ENCODE measurements at places on chromosomes 2 and 18. TPM values are rescaled to one million over a fixed set of nuclear protein-coding genes. Genes with fewer than 3 reads are reported as not detected.

Gene ANTXR1
- not detected for total RNA-seq

Gene IL36RN
- total RNA-seq, result not detected

Gene TCF23
- total RNA-seq, result not detected

Gene CDH19
- not detected for total RNA-seq

- no peak overlapping the region for H3K27ac ChIP-seq
- H3K27me3 ChIP-seq, result peaks cover 56% of the 10 kb centered on the region
- peaks cover 6% of the 10 kb centered on the region for H3K4me1 ChIP-seq
- H3K36me3 ChIP-seq, result peaks cover 14% of the 10 kb centered on the region
- no peak overlapping the region for H3K4me3 ChIP-seq
- no peak for DNase-seq
Observed at GRCh38 chr18:57428221-57429150, 6.7 kb upstream of the ONECUT2 start.

GRCh38 chr2:217372794-217373193 lies 512.9 kb upstream of the TNP1 start:
- H3K4me3 ChIP-seq, result no peak overlapping the region
- DNase-seq, result no peak
- no peaks in the 10 kb centered on the region for H3K36me3 ChIP-seq
- H3K27ac ChIP-seq, result no peak overlapping the region
- H3K4me1 ChIP-seq, result no peaks in the 10 kb centered on the region

DNA sequence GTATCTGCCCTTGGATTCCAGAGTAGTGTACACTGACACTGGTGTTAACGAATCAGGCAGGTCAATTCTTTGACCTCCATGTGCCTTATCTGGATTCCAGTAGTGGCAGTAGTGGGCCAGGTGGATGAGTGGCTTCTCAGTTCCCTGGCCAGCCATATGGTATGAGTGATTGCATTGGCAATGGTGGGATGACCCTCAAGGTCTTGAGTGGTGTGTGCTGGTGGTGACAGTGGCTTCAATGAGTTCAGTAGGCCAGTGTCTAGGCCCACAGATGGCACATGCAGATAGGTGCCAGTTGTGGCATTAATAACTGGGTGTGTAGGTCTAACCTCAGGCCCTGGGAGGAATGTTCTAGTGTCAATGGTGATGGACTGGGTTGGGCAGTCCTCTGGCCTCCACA lies 674.1 kb upstream of the NXPH2 start:
- DNase-seq, result no peak
- no peaks in the 10 kb centered on the region for H3K36me3 ChIP-seq
- no peaks in the 10 kb centered on the region for H3K4me1 ChIP-seq
- no peak overlapping the region for H3K4me3 ChIP-seq
- no peak overlapping the region for H3K27ac ChIP-seq
- H3K27me3 ChIP-seq, result no peaks in the 10 kb centered on the region

- H3K27ac ChIP-seq, result no peak overlapping the region
- no peak overlapping the region for H3K4me3 ChIP-seq
- H3K27me3 ChIP-seq, result peaks cover 21% of the 10 kb centered on the region
Observed at GRCh38 chr2:170386554-170386953, 208.6 kb downstream of the MYO3B start.

GRCh38 chr18:75489493-75490190 lies 62.1 kb upstream of the SMIM21 start:
- H3K4me1 ChIP-seq, result no peaks in the 10 kb centered on the region
- peaks cover 14% of the 10 kb centered on the region for H3K27me3 ChIP-seq
- no peak for DNase-seq
- no peaks in the 10 kb centered on the region for H3K36me3 ChIP-seq
- H3K4me3 ChIP-seq, result no peak overlapping the region
- H3K27ac ChIP-seq, result no peak overlapping the region

DNA sequence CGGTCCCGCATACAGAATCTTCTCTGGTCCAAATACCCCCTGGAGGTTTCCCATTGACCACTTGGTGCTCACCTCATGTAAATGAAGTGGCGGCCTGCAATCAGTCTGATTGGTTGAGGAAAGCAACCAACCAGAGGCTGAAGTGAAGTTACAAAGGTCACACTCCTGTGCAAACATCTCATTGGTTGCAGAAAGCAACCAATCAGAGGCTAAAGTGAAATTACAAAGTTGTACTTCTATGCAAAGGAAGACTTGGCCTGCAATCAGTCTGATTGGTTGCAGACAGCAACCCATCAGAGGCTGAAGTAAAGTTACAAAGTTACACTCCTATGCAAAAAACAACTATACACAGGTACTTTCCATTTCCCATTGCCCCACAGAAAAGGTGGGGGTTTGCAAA lies 2.5 kb upstream of the SP100 start:
- no peaks in the 10 kb centered on the region for H3K27me3 ChIP-seq
- no peak for DNase-seq
- peaks cover 52% of the 10 kb centered on the region for H3K4me1 ChIP-seq

- H3K4me3 ChIP-seq, result no peak overlapping the region
- no peaks in the 10 kb centered on the region for H3K27me3 ChIP-seq
- peaks cover 29% of the 10 kb centered on the region for H3K36me3 ChIP-seq
- no peak overlapping the region for H3K27ac ChIP-seq
Observed at GRCh38 chr18:80112624-80113248, 3.7 kb downstream of the ADNP2 start.

DNA sequence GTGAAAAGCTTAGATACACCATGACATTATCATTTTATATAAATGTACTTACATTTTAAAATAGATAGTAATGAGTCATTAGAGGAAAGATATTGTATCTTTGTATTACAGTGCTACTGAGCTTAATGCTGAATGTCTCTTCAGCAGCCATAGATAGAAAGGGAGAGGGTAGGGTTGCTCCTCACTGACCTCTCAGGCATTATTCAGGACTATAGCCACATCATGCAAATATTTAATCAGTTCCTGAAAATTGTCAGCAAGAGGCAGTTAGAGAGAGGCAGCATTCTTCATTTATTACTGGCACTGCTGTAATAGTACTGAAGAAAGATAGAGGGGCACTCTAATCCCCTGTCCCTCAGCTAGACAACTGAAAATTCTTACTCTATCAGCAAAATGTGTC lies 242.0 kb upstream of the TANK start:
- H3K4me1 ChIP-seq, result peaks cover 2% of the 10 kb centered on the region
- H3K4me3 ChIP-seq, result no peak overlapping the region
- H3K36me3 ChIP-seq, result no peaks in the 10 kb centered on the region
- no peak for DNase-seq

DNA sequence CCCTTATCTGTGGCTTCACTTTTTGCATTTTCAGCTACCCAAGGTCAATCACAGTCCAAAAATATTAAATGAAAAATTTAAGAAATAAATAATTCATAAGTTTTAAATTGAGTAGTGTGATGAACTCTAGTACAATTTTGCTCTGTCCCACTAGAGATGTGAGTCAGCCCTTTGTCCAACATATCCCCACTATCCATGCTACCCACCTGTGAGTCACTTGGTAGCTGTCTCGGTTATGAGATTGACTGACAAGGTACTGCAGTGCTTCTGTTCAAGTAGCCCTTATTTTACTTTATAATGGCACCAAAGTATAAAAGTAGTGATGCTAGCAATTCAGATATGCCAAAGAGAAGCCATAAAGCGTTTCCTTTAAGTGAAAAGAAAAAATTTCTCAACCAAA lies 28.8 kb downstream of the ADCY3 start:
- no peak overlapping the region for H3K27ac ChIP-seq
- no peaks in the 10 kb centered on the region for H3K4me1 ChIP-seq
- no peak overlapping the region for H3K4me3 ChIP-seq
- peaks cover 39% of the 10 kb centered on the region for H3K36me3 ChIP-seq
- DNase-seq, result no peak
- no peaks in the 10 kb centered on the region for H3K27me3 ChIP-seq

DNA sequence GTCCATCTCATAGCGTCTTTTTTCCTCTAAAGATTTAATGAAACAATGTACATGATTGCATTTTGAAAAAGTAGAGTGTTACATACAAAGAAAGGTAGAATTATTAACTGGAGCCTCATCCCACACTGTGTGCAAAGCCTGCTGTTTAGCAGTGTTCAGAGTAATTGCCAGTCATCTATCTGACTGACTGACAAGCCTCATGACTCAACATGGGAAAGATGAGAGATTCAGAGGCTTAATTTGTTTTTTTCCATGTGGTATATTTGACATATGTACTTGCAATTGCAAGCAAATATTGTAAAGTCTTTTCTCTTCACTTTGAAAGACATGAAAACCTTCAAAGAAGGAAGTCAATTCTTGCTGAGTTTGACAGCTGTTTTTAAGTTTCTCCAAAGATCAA lies 14.7 kb downstream of the PCARE start:
- H3K4me3 ChIP-seq, result no peak overlapping the region
- H3K27ac ChIP-seq, result no peak overlapping the region
- DNase-seq, result no peak
- no peaks in the 10 kb centered on the region for H3K36me3 ChIP-seq

- H3K36me3 ChIP-seq, result no peaks in the 10 kb centered on the region
- no peak overlapping the region for H3K27ac ChIP-seq
- H3K27me3 ChIP-seq, result peaks cover 24% of the 10 kb centered on the region
- DNase-seq, result no peak
- H3K4me3 ChIP-seq, result no peak overlapping the region
Observed at GRCh38 chr2:47205576-47206141, 50.6 kb upstream of the STPG4 start.

- no peaks in the 10 kb centered on the region for H3K36me3 ChIP-seq
- no peak for DNase-seq
- H3K27ac ChIP-seq, result no peak overlapping the region
Observed at GRCh38 chr2:206423147-206423546, 20.2 kb upstream of the ADAM23 start.

DNA sequence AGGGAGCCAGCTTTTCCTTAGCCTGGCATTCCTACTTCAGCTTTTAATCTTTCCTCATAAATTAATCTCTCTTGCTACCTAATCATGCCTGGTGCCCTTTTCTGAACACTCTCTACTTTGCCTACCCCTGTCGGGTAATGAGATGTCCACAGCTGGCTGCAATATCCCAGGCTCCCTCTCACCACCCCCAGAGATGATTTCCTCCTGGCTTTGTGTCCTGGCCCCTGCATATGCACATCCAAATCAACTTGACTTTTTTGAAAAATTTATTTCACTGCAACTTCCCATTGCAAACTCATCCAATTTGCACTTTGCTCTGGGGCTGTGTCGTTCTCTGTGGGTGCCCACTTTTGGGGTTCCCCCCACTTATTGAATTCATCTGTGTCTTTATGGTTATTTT lies 218.1 kb upstream of the SKOR2 start:
- H3K4me3 ChIP-seq, result no peak overlapping the region
- H3K36me3 ChIP-seq, result no peaks in the 10 kb centered on the region
- H3K27ac ChIP-seq, result no peak overlapping the region

DNA sequence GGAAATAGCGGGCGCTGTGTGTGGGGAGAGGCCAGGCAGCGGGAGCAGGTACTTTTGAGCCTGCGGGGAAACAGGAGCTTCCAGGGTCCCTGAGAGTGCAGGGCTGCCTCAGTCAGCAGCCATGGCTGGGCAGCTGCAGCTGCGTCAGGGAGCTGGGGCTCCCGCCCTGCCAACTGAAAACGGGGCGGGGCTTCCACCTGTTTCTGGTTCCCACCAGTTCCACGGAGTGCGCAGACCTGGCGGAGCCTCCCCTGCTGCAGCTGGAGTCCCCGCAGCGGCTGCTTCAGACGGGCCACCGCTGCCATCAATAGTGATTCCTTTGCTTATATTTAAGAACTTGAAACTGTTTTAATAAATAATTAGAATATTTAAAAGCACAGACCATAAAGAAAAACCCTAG lies 30.6 kb upstream of the RPRM start:
- no peak overlapping the region for H3K4me3 ChIP-seq
- no peak for DNase-seq
- H3K27ac ChIP-seq, result no peak overlapping the region

DNA sequence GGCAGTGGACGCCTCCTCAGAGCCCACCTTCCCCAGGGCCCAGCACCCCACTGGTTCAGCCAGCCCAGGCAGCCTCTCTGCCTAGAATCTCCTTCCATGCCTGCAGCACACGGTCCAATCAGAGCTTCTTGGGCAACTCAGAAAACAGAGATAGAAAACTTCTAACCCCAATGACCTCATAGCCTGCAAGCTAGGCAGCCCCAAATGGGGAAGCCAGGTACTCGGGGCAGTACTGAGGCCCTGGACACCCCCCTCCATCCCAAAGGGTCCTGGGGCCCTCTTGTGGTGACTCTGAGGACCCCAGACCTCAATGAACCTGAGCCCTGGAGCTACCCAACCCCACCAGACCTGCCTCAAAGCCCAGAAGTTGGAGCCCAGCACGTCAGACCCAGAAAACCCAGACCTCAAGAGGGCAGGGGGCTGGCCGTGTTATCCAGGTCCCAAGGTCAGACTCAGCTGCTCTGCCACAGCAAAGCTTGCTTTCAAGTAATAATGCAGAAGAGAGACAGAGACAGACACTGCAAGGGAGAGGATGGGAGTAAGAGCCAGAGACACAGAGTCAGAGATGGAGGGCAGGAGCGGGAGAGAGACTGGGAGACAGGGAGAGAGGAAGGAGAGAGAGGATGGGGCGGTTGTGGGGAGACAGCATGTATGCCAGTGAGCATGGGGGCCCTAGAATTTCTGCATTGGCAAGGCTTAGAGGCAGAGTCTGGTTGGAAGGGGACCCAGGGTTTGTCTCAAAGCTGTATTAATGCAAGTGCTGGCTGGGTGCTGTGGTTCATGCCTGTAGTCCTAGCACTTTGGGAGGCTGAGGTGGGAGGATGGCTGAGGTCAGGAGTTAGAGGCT lies 28.2 kb downstream of the SERTAD2 start:
- H3K36me3 ChIP-seq, result no peaks in the 10 kb centered on the region
- H3K27me3 ChIP-seq, result peaks cover 1% of the 10 kb centered on the region
- no peak overlapping the region for H3K4me3 ChIP-seq
- H3K27ac ChIP-seq, result no peak overlapping the region

DNA sequence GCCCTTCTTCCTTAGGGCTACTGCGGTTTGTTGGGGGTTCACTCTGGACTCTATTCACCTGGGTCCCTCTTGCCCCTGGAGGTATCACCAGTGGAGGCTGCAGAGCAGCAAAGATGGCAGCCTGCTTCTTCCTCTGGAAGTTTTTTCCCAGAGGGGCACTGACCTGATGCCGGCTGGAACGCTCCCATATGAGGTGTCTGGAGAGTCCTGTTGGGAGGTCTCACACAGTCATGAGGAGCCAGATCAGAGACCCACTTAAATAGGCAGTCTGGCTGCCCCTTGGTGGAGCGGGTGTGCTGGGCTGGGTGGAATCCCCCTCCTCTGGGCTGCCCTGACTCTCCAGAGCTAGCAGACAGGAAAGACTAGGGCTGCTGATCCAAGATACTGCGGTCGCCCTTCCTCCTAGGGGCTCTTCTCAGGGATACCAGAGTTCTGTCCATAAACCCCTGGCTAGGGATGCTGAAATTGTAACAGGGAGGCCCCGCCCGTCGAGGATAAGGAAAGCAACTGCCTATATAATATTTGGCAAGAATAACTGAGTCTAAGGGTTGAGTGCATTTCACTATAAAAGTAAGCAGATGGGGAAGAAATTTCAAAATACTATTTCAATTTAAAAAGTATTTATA lies 140.7 kb downstream of the NOL4 start:
- no peaks in the 10 kb centered on the region for H3K27me3 ChIP-seq
- no peak overlapping the region for H3K27ac ChIP-seq
- H3K4me3 ChIP-seq, result no peak overlapping the region
- no peaks in the 10 kb centered on the region for H3K4me1 ChIP-seq
- no peak for DNase-seq

Measured in activated CD4-positive, alpha-beta memory T cell treated with anti-CD3 and anti-CD28 coated beads, Interleukin-2, amount 10 ng/mL, durations not matched to agents 7 days and 5 days (primary cell).